ENCODE measurements at places on chromosomes 1 and 21.

DNA sequence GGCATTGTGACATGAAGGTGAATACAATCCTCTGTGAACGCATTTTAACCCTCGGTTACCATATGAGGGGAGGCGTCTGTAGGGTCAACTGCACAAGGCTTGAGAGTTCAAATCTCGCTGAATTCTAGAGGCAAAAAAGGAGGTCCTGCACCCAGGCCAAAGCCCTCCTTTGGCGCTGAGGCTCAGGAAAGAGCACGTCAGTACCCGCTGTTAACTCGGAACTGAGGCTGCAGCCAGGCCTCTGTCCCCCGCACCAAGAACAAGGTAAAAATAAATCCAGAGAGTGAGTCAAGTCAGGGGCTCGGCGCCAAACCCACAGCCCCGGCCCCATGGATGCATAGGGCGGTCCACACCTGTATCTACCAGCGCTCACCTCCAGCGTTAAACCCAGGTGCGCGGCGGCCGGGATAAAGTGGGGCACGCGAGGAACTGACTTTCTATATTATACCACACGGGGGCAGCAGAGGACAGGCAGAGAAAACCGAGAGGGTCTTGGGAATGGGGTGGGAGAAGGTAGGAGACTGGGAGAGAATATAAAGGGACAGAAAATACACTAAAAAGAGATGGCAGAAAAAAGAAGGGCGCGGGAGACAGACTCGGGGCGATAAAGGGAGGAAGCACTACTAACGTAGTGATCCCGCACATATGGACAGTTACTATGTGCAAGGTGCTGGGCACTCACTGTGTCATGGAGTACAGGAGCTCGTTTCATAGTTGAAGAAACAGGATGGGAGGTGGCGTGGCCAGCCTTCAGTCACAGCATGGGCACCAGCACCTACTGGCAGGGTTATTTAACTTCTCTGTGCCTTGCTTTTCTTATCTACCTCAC lies 54.9 kb downstream of the DMRTA2 start:
- DNase-seq = peak; percentile 7

DNA sequence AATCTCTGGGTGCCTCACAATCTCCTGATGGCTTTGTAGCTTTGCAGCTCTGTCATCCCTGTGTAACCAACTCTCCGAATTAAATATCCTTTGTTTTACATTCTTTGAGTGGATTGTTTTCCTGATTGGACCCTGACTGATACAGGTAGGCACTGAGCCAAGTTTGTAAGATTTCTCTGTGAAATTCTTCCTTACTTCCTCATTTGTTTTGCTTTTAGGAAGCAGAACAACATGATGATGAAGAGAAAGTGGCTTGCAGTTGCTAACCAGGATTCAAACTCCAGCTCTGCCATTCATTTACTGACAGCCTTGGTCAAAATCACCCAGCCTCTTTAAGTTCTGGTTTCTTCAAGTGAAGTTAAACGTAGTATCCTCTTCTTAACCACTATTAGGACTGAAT lies 452.3 kb downstream of the OMA1 start:
- DNase-seq = no peak

DNA sequence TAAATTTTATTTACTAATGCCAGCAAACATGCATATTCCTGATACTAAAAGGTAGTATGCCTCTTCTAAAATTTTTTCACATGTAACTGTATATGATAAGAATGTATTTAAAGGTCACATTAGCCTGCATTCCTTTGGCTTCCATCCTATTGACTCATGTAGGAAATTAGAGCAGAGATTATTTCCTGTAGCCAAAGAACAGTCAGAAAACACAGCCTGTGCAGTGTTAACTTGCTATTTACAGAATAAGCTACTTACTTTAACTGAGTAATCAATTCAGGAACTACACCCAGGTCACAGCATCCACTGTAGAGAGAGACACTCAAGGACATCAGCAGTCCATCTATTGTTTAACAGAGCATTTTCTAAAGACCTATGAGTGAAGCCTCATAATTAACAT lies 154.5 kb upstream of the ADGRL4 start:
- no peak for DNase-seq

GRCh38 chr1:19639999-19640362 lies 4.1 kb upstream of the NBL1 start:
- no peak for DNase-seq

- no peak for DNase-seq
Measured at GRCh38 chr1:89361681-89362080, 2.2 kb upstream of the GBP6 start.

DNA sequence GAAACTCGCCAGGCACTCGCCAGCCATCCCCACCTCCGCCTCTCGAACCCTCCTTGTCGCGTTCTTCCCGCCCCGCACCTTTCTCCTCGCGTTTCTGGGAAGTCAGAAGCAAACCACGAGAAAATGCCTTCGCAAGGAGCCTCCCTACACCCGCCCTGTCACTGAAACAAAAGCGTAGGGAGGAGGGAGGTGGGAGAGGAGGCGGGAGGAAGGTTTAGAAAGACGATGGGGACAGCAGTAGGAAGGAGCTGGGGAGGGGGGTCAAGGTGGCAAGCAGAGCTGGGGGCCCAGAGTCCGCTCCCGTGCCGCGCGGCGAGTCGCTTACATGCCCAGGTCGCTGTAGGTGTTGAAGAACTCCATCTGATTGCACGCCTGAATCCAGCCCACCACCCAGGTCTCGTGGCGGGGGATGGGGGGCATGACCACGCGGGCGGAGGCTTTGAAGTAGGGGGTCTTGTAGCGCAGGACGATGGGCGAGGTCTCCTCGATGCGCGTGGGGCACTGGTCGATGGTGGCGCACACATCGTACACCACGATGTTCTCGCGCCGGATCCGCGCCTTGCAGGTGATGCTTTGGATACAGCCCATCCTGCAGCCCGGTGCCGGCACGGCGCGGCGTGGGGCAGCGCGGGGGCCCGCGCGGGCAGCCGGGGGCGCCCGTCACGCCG lies 1.0 kb downstream of the FAM78B start:
- DNase-seq = no peak

- DNase-seq = no peak
Measured at GRCh38 chr1:108893141-108893530, 16.4 kb downstream of the GPSM2 start.

- no peak for DNase-seq
Measured at GRCh38 chr21:25507522-25507921, 99.8 kb downstream of the MRPL39 start.

DNA sequence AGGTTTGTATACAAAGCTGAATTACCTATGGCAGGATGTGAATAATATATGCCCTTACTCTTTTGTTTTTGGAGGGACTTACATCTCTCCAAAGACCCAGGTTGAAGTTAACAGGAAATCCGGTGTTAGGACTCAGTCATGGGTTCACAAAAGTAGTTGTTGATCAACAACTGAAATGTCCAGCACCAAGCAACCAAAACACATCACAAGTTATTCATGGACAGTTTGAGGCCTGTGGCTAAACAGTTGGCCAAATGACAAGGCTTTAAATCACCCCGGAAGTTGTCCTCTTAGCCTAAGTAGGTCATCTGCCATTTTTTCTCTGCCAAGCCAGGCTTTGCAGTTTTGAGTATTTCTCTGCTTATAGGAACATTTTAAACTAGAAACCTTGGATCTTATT lies 89.9 kb downstream of the CD247 start:
- no peak for DNase-seq

- DNase-seq = no peak
Measured at GRCh38 chr1:175128523-175128922, 60.9 kb downstream of the TNN start.

- no peak for DNase-seq
Measured at GRCh38 chr1:25035523-25036116, 105.5 kb upstream of the RUNX3 start.

Data from stimulated activated CD4-positive, alpha-beta T cell treated with anti-CD3 and anti-CD28 coated beads, Interleukin-4, amount 100 ng/mL, for 4 hours (primary cell).